ENCODE measurements at places on chromosomes 7 and 10. TPM values are rescaled to one million over a fixed set of nuclear protein-coding genes. Genes with fewer than 3 reads are reported as not detected.
A peak's percentile ranks its signal among the peaks of the same experiment; 100 is the strongest.

The ITGA8 gene
- not detected for total RNA-seq

The ZNF804B gene
- not detected for total RNA-seq

The MEOX2 gene
- not detected for total RNA-seq

The AKR1C8 gene
- not detected for total RNA-seq

The UFSP1 gene
- total RNA-seq, result 0.83 TPM

DNA sequence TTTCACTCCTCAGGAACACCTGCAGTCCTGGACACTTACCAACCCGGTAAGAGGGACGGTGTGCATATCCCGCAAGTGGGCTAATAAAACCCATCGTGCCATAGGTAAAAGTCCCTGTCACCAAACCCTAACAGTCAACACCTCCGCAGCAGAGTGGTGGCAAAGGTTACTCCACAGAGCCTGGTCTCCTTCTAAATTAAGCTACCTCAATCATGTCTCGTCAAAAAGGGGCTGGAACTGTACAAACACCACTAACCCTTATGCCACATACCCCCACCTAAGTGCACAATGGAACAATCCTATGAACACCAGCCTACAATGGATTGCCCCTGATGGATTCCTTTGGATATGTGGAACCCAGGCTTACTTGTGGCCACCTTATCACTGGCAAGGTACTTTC, 9.6 kb upstream of the AKR1B1 start:
- peaks cover 10% of the 10 kb centered on the region for H3K36me3 ChIP-seq
- no peak overlapping the region for H3K4me3 ChIP-seq
- no peak overlapping the region for H3K27ac ChIP-seq
- DNase-seq, result no peak
- no peaks in the 10 kb centered on the region for H3K27me3 ChIP-seq

DNA sequence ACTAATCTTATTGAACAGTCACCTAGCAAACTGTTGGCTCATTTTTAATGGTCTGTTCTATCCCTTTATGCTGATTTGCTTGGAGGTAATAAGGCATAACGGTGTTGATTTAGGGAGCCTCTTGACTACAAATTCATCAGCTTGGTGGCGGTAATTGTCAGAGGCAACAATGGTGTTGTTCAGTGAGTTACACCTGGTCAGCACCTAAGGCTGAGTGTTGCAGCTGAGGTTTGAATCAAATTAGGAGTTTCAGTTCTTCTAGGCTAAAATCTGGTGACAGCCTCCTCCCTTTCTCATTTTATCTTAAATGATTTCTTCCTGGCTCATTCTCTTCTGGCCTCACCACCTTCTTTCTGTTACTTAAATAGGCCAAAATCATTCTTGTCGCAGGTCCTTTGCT, 42.3 kb upstream of the SP8 start:
- DNase-seq, result no peak
- H3K27me3 ChIP-seq, result peaks cover 7% of the 10 kb centered on the region
- H3K36me3 ChIP-seq, result no peaks in the 10 kb centered on the region
- no peaks in the 10 kb centered on the region for H3K4me1 ChIP-seq
- H3K27ac ChIP-seq, result no peak overlapping the region

DNA sequence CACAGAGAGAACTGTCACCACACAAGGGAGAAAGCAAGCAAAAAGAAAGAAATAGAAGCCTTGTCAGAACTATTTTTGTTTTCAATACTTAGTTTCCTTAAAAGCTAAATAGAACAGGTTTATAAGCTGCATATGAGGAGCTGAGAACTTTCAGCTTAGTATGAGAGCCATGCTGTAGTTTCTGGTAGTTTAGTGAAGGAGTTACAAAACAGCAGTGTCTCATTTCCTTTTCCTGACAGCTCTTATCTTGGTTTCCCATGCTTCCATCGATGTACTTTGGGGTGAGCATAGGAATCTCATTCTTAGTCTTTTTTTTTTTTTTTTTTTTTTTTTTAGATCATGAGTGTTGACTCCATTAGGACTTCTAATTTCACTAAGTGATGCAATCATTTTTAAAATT, 8.6 kb upstream of the CHRM2 start:
- H3K4me1 ChIP-seq, result no peaks in the 10 kb centered on the region
- no peak overlapping the region for H3K4me3 ChIP-seq
- no peaks in the 10 kb centered on the region for H3K27me3 ChIP-seq
- no peaks in the 10 kb centered on the region for H3K36me3 ChIP-seq

DNA sequence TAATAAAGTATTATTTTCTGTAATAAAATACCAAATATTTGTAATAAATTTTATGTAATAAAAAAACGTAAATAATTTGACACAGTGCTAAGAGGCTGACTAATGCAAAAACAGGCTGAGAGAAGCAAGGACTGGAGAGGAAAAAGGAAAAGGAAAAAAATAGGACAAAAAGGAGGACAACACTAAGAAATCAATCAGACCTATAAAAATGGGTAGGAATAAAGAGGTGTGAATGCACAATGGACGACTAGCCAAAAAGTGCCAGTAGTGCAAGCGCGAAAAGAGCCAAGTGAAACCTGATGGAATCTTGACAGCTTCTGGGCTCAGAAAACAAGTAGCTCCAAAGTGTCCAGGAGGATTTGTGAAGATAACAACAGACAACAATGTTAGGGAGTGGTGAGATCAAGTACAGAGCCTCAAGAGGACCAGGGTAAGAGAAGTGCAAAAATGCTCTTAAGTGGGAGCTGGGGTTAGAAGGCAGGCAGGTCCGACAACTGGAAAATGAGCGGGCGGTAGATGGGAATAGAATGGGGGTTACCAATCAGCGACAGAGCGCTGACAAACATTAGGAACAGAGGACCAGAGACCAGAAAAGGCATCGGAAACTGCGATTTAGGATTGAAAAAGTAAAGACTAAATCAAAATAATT, 1.2 kb downstream of the BRAF start:
- no peak overlapping the region for H3K4me3 ChIP-seq
- no peak overlapping the region for H3K27ac ChIP-seq
- peaks cover 3% of the 10 kb centered on the region for H3K36me3 ChIP-seq
- no peak for DNase-seq
- H3K27me3 ChIP-seq, result no peaks in the 10 kb centered on the region
- peaks cover 7% of the 10 kb centered on the region for H3K4me1 ChIP-seq

- no peak overlapping the region for H3K4me3 ChIP-seq
- no peak overlapping the region for H3K27ac ChIP-seq
- no peak for DNase-seq
Observed at GRCh38 chr7:96481796-96482195, 159.9 kb upstream of the SLC25A13 start.

GRCh38 chr10:30058570-30059132, 735 bp downstream of the JCAD start:
- peak overlapping the region; percentile 59 for H3K4me3 ChIP-seq
- no peak overlapping the region for H3K27ac ChIP-seq
- H3K27me3 ChIP-seq, result peaks cover 69% of the 10 kb centered on the region
- DNase-seq, result no peak
- peaks cover 5% of the 10 kb centered on the region for H3K4me1 ChIP-seq
- H3K36me3 ChIP-seq, result peaks cover 2% of the 10 kb centered on the region

DNA sequence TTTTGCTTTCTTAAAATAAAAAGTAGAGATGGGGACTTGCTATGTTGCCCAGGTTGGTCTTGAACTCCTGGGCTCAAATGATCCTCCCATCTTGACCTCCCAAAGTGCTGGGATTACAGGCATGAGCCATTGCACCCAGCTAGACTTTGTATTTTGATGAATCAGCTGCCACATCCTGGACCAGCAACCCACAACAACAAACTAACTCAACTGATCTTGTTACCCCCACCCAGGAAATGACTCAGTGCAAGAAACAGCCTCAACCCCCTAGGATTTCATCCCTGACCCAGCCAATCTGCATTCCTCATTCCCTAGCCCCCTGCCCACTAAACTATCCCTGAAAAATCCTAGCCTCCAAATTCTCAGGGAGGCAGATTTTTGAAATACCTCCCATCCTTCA, 123.8 kb downstream of the IPMK start:
- H3K27ac ChIP-seq, result no peak overlapping the region
- H3K4me3 ChIP-seq, result no peak overlapping the region
- H3K4me1 ChIP-seq, result peaks cover 9% of the 10 kb centered on the region

DNA sequence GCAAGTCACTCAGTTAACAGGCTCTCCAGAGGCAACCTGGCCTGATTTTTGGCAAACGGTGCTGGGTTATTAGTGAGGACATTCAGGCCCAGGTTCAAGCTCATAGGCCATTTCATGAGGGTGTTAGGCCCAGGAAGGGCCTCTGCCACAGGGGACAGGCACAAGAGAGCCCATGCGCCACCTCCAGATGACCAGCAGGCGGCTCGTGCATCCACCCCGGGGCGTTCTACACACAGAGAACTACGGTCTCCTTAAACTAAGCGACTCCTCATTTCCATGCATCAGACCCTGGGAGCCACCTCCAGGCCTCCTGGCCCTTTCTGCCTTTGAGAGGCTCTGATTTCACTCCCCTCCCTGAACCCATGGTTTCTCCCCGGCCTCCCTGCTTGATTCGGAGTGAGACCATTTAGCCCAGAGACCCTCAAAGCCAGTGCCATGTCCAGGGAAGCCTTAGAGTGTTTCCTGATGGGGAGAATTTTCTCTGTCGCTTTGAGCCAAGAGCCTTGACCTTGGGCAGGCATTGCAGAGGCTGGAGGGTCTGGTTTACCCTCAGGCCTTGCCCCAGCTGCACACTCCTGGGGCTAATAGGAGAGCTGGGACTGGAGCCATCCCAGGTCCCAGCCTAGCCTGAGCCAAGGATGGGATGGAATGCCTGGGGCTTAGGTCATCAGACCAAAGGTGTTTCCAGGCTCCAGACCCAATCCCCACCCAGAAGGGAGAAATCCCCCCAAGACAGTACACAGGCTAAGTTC, 188.0 kb downstream of the GRID1 start:
- no peaks in the 10 kb centered on the region for H3K27me3 ChIP-seq
- H3K4me3 ChIP-seq, result no peak overlapping the region
- no peaks in the 10 kb centered on the region for H3K4me1 ChIP-seq
- DNase-seq, result no peak
- H3K27ac ChIP-seq, result no peak overlapping the region

GRCh38 chr7:139673230-139673629, 104.6 kb downstream of the HIPK2 start:
- H3K27me3 ChIP-seq, result no peaks in the 10 kb centered on the region
- peak; percentile 75 for DNase-seq
- peak overlapping the region; percentile 44 for H3K4me3 ChIP-seq
- peak overlapping the region; percentile 97 for H3K27ac ChIP-seq
- no peaks in the 10 kb centered on the region for H3K36me3 ChIP-seq
- peaks cover 74% of the 10 kb centered on the region for H3K4me1 ChIP-seq

DNA sequence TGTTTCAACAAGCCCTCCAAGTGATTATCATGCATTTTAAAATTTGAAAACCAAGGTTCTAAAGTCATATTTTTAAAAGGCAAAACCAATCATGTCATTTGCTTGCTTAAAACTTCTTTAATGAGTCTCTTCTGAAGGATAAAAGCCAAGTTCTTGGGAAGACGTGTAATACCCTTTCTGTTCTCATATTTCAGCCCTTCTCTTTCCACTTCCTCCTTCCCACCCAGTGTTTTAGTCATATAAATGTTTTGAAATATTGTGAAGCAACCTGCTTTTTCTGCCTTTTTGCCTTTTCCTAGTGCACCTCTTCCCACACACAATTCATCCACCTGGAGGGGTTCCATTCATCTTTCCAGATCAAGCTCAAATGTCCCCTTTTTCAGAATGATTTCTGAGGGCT, 211.1 kb upstream of the LRRTM3 start:
- H3K36me3 ChIP-seq, result no peaks in the 10 kb centered on the region
- H3K4me3 ChIP-seq, result no peak overlapping the region
- no peak overlapping the region for H3K27ac ChIP-seq
- no peaks in the 10 kb centered on the region for H3K4me1 ChIP-seq
- no peaks in the 10 kb centered on the region for H3K27me3 ChIP-seq

GRCh38 chr10:66822801-66823200, 103.0 kb upstream of the LRRTM3 start:
- no peak for DNase-seq
- no peak overlapping the region for H3K4me3 ChIP-seq

Data from activated T-cell treated with anti-CD3 and anti-CD28 coated beads, Interleukin-2, amount 50 U/mL, for 72 hours (primary cell).